IMR-90 (cell line): ENCODE measurements at places on chromosomes 12 and 14.

- no peak for DNase-seq
These were observed 455.0 kb upstream of the TMEM132C start for GRCh38 chr12:127811988-127812387.

DNA sequence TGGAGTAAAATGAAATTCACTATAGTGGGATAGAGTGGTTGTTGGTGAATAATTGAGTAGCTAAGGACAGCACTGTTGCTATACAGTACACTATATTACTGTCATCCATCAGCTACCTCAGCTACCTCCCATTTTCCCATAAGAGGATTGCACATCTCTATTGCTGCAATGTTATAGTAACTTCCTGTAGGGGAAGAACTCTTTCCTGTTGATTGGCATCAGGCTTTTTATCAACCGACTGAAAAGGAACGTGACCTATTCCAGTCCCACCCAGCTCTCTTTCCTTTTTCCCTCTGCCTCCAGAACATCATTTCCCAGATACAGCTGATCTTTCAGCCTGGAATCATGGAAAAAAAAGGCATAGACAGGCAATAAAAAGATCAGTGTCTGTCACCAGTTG, 117.4 kb downstream of the ADAMTS20 start:
- DNase-seq = no peak

DNA sequence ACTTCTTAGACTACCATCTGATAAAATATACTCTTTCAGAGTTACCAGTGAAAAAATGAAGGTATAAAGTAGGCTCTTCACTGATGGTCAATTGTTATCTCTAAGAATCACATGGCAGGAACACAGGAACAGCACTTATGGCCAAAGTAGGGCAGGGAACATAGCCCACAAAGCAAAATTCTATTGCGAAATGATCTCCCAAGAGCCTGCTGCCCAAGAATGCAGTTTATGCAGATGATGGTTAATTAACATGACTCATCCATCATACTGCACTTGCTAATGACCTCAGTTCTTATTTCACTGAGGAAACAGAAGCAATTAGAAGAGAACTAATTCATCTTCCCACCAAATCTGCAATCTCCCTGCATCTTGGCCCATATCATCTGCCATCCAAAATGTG, 133.8 kb downstream of the SLC2A13 start:
- DNase-seq = no peak

GRCh38 chr14:95463171-95463901, 53.1 kb downstream of the SYNE3 start:
- no peak for DNase-seq

DNA sequence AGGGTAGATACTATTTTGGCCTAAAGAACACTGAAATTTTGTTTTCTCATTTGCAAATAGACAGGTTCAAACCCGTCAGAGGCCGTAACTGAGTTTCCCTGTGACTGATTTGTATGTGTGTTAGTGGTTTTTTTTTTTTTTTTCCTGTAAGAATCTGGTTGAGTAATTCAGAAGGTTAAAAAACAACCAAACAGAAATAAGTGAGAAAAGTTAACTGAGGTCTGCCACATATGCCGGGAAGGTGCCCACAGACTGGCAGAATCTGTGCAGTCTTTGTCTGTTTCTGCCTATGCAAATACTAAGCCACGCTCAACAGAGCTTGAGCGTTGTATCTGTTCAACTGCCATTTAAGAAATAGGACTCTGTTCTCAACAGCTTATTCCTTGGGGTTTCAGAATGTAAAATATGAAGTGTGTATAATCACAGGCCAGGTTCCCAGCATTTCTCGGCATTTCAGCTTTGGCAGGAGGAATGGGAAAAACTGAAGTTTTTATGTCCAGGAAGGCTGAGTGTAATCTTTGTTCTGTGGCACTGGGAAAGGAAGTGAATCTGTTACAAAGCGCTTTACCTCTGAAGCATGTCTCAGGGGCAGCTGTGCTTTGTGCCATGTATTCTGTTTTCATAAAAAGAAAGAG, 181.9 kb downstream of the PRKCH start:
- DNase-seq = peak; percentile 33

GRCh38 chr12:41013881-41014642, 174.1 kb upstream of the PDZRN4 start:
- no peak for DNase-seq

- DNase-seq = no peak
These were observed 108.9 kb downstream of the GPR135 start for GRCh38 chr14:59356312-59356711.

DNA sequence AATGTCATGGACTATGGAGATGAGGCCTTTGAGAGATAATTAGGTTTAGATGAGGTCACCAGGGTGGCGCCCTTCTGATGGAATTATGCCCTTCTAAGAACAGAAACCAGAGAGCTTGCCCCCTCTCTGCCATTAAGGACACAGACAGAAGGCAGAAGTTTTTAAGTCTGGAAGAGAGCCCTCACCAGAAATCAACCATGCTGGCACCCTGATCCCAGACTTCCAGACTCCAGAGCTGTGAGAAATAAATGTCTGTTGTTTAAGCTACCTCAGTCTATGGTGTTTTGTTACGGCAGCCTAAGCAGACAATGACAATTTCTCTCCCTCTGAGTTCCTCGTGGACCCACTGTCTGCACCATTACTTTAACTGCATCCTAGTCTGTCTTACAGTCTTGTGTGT, 382.0 kb downstream of the GXYLT1 start:
- no peak for DNase-seq

- DNase-seq = no peak
These were observed 612 bp downstream of the VPS37B start for GRCh38 chr12:122895320-122895703.

DNA sequence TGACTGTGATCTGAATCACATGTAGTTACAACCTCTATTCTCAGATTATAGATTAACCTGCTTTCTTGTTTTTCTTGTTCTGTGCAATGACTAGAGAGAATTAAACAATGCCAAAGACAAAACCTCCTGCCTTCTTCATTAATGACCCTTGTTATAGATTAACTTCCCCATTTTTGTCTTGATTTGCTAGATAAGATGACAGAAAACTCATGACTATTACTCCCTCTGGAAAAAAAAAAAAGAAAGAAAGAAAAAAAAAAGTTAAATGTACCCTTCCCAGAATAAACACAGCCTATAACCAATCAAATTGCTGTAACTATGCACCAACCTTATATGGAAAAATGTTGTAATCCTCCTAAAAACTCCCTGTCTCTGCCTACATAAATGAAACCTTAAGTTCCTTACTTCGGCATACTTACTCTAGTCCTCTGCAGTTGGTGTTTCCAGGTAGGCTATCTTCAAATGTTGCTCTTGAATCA, 41.1 kb upstream of the PCED1B start:
- peak; percentile 35 for DNase-seq

DNA sequence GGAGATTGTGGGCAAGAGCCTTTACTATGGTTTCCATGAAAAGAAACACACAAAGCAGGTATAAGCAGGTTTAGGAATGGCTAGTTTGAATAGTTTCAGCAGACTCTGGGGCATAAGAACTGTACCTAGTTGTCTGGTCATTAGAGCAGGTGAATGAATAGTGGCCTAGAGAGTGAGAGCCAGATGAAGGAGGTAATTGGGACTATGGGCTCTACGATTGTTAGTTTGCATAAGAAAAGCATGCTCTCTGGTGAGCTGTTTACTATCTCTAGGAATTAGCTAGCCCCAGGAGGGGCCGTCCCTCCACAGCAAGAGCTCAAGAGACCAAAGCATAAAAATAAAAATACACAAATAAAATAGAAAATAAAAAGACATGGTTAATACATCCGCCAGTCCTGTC, 397.5 kb upstream of the GARIN6 start:
- DNase-seq = no peak

- peak; percentile 28 for DNase-seq
These were observed 83.1 kb downstream of the ARL6IP4 start for GRCh38 chr12:123063535-123063934.

- no peak for DNase-seq
These were observed 1017.5 kb upstream of the TMEM132C start for GRCh38 chr12:127249428-127249827.

- peak; percentile 41 for DNase-seq
These were observed 192.8 kb downstream of the LRIG3 start for GRCh38 chr12:58727521-58727920.

DNA sequence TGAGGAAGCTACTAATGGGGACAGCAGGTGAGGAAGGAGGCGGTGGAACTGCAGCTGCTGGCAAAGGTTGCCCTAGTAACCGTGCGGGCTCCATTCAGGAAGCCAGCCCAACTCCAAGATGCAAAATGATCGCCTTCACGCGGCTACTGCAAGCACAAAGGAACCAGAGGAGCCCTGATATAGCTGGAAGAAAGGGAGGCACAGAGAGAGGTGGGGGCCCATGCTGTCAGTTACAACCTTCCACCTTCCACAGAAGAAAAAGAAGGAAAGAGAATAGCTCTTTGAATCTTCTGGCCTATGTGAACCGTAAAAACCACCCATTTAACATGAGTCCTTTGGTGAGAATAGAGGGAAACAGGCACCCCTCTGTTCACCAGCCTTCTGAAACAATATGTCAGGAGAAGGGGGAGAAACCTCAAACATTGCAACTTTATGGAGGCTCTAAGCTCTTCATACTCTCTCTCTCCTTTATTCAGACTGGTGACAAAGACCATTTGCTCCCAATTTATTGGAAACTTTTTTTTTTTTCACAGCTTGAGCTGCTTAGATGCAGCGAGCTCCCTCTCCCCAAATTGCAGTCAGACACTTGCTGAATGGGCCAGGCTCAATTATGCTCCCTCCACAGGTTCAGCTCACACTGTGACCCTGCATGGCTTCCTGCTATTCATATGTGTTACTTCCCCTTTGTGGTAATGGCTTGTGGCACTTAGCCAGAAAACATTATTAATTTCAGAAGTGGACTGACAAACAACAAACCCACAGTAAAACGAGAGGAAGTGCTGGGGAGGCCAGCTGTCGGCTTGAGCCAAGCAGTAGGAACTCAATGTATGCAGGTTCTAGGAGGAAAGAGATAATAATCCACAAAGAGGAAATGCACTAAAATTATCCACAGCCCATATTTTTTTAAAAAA, 6.2 kb downstream of the DUSP6 start:
- peak; percentile 64 for DNase-seq

DNA sequence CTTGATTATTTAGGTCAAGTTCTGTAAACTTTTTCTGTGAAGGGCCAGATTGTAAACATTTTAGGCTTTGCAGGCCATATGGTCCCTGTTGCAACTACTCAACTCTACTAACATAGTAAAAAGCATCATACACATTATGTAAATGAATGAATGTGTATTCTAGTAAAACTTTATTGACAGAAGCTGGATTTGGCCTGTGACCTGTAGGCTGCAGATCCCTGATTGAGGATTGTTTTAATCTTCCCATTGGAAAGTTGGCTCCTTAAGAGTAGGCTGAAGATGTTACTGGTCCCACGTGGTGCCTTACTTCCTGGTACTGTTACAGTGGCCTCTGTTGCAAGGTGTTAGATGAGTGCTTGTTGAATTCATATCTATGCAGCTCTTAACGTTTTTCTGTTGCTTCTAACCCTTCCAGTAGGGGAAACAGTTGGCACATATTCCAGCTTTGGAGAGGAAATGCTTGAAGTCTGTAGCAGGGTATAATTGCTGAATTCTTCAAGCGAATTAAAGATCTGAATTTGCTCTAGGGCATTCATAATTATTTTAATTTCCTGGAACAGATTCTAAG, 133.6 kb upstream of the DNM1L start:
- no peak for DNase-seq

DNA sequence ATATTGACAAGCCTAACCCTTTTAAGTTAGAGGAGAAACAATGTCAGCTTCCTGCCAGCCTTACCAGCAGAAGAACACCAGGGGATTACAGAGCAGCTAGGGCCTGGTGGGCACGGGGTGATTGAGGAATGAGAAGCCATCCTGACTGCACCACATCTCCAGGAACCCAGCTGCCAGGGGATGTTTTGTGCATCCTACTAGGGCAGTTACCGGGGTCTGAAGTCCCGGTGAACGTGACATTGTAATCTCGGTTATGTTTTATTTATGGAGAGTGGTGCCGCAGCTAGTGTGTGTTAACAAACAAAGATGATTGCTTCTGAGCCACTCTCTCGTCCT, 115.9 kb downstream of the BCL11B start:
- no peak for DNase-seq

DNA sequence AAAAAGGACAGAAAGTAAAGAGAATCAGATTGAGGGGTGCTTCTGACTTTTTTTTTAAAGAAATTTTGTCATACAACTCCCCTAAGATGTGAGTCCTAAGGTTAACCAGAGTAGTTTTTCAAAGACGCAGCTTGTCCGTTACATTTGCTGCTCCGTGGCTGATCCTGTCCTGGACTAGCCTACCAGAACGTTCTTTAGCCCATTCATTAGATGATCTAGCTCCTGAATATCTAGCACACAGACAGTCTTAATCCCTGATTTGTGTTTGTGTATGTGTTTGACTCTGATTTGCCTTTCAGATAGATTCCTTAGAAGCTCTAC, 60.3 kb downstream of the SAMD4A start:
- DNase-seq = no peak

GRCh38 chr12:76190299-76190698, 105.8 kb upstream of the NAP1L1 start:
- DNase-seq = no peak

DNA sequence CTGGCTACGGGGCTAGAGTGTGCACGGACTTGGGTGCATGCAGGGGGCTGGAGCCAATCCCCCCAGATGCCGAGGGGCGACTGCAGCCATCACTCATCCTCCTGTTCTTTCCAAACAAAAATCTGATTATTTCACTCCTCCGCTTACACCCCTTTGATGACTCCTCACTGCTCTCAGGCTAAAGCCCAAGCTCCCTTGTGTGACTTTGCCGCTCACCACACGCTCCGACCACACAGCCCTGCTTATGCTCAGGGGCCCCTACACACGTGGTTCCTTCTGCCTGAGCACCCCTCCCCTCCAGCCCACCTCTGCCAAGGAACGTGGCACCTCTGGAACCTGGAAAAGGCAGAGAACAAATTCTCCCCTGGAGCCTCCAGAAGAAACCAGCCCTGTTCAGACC, 13.7 kb downstream of the CHFR start:
- DNase-seq = no peak

DNA sequence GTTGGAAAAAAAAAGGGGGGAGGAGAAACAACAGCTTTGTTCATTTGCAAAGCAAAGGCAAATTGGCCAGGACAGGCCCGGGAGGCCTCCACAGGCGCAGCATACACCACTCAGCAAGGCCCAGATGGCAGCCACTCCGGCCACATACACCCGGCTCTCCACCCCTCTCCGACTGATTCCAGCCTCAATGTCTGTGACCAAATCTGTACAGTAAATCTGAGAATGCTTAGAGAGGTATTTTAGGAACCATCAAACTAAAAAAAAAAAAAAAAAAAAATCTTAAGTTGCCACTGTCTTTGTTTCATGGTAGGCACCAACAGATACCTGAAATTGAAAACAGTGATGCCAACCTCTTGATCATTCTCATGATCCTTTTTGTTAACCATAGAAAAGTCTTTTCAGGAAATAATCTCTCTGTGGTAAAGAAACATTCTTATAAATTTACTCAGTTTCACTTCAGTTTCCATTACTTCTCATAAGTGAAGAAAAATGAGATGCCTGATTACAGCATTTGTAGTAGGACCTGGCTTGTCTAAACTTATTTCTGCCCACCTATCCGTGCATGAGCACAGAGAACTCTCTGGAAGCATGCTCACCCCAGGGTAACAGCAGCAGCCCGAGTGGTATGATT, 20.2 kb downstream of the VPS37B start:
- DNase-seq = no peak

GRCh38 chr12:6950401-6950801, 755 bp upstream of the PTPN6 start:
- DNase-seq = no peak

- peak; percentile 84 for DNase-seq
These were observed 109.0 kb upstream of the AMIGO2 start for GRCh38 chr12:47188576-47189441.
